ENCODE measurements at places on chromosomes 3 and 15. TPM values are rescaled to one million over a fixed set of nuclear protein-coding genes. Genes with fewer than 3 reads are reported as not detected.

DNA sequence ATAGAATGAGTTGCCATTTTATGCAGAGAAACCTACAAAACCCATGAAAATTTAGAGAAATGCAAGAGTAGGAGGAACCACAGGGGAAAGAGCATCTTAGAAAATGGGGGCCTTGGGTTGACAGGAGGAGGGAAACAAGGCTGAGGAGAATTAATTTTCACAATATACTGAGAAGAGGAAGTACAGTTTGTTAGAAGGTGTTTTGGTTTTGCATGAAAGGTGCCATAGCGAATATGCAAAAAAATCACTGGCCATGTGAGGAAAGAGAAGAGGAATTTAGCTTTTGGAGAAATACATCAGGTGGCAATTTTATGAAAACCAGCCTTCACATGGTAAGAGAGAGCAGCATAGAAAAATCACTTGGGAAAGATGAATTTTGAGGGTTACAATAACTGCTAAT, 413.9 kb upstream of the C2CD4B start:
- DNase-seq = no peak

DNA sequence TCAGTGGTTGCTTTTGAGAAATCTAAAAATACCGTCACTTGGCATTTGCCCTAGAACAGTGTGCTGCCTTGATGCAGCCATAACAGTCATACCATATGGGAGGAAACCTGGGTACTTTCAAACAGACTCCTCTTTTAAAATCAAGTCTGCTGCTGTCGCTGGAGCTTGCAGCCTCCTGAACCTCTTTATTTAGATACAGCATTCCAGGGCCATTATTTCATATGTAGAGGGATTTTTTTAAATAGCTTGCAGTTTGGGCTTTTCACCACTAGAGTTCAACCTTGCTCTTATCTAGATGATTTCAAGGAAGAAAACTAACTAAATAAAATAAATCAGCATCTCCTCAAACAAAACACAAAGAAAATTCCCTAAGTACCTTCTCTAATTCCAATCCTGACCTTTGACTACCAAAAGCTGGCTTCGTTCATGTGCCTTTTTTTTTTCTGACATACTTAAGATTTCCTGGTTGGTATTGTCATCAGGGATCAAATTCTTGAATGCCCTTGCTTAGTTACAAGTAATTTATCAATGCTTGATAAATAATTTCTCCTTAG, 111.6 kb downstream of the KBTBD8 start:
- no peak for DNase-seq

- DNase-seq = no peak
Measured at GRCh38 chr3:126322181-126322967, 34.8 kb downstream of the KLF15 start.

BCL2A1 gene
- not detected for total RNA-seq

DNA sequence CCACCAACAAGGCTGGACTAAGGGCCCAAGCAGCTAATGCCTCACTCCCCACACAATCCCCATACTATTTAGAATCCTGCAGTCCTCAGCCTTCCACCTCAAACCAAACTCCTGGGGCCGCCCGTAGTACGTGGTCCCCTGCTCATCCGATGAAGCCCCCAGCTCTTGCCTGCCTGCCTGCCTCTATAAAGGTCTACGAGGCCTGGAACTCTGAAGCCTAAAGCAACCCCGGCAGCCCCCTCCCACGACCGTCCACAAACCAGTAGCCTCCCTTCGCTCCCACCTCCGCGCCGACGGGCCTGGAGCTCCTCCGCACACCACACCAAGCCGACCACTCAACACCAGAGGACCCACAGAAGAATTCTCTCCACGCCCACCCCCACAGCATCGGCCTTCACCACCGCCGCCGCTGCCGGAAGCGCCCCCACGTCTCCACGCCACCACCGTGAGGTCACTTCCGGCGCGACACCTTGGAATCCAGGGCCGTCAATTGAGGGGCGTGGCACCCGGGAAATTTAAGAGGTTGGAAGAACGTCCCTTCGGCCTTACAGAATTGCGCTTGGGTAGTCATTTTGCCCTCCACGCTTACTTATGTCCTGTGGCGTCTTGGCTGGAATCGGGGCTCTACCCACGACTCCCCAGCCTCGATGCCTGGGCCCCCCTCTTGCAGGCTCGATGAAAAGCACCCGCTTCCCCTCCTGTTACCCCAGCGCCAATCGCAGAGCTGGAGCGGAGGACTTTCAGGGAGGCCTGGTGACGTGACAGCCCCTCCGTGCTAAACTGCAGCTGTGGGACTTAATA, at the start of gene EDC3:
Gene EDC3, minus strand, starts transcription at position 428 of the 801 bp plus-strand sequence. CDS start 20,900 bp downstream, outside the sequence.
- peak; percentile 89 for DNase-seq

MAN2C1 gene
- total RNA-seq = 118 TPM

GRCh38 chr15:98733098-98733497, 84.8 kb downstream of the IGF1R start:
- DNase-seq = no peak

DNA sequence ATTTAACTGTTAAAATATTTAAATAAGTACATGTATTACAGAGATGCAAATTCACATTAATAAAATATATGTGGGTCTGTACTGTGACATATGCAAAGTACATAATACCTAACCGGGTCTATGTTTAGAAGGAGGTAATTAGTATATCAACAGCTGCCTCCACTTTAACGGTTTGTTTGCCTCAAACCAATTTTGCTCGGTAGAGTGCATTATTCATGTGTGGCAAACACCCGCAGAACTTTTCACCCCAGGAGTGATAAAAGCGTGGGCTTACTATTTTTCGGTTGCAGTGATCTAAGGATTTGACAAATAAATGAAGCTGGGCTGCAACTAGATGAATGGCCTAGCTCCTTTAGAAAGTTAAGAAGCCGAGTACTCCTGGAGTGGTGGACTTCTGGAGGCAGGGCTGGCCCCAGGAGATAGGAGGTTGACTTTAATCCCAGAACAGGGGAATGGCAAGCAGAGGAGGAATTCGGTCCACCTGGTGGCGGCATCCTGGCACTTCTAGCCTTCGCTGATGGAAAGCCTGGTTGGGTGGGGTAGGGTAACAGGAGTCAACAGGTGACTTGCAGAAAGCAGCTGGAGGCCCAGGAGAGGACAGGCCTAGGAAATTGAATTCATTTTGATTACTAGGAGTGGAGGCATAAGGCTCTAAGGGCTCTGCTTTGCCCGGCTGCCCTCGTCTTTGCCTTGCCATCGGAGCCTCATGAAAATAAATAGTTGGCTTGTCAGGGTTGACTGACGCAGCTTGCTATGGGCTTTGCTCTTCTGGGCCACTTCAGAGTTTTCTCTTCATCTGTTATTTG, 2.4 kb downstream of the SLCO3A1 start:
- DNase-seq = peak; percentile 77

GRCh38 chr3:48233542-48233941, 7.4 kb upstream of the ZNF589 start:
- no peak for DNase-seq

- peak; percentile 45 for DNase-seq
Measured at GRCh38 chr15:59437142-59437816, 707 bp upstream of the FAM81A start.

- DNase-seq = no peak
Measured at GRCh38 chr3:132504375-132504933, 87.2 kb downstream of the DNAJC13 start.

LAMB2 gene
- total RNA-seq = 81.1 TPM

MAGI1 gene
- 26.4 TPM for total RNA-seq

- no peak for DNase-seq
Measured at GRCh38 chr3:134028486-134029255, 1.1 kb downstream of the SLCO2A1 start.

FOXB1 gene
- total RNA-seq = 32.7 TPM

DNA sequence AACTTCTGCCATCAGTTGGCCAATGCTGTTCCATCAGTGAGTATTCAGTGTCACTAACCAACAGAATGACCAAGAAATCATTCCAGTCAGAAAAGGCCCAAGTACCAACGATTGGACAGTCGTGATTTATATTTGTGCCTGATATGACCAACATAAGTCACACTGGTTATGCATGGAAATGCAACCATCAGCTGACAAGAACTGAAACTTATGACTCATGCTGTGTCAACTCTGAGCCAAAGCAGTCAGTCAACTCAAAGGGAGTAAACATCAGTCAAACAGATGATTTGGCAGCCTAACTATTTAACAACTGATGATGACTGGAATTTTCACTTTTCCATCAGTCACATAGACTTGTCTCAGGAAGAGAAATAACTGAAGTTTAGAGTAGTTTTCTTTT, 142.4 kb downstream of the ANXA2 start:
- no peak for DNase-seq

GRCh38 chr3:63993653-63994079, 29.6 kb downstream of the PSMD6 start:
- DNase-seq = peak; percentile 80

- DNase-seq = no peak
Measured at GRCh38 chr15:92864127-92864814, 35.9 kb upstream of the CHD2 start.

DNA sequence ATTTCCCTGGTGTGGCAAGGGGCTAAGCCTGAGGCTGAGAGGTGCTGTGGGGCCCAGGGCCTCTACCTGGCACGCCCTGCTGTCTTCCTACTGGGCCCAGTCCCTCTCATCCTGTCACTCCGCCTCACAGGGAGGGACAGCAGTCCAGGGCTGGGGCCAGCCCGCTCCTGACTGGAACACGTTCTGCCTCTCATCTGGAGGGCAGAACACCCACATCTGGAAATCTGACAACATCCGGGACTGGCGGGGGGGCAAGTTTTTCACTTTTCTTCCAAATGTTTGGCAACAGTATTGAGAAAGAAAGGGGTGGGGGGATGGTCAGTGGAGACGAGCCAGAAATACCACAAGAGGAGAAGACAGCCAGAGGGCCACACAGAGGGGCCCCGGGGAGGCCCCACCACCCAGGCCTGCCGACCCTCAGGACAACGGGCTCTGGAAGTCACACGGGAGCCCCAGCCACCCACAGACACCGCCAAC, 1.8 kb upstream of the MYL3 start:
- DNase-seq = no peak

- DNase-seq = no peak
Measured at GRCh38 chr3:10933470-10933804, 59.1 kb upstream of the SLC6A1 start.

DPPA2 gene
- total RNA-seq = 10.3 TPM

IL17RD gene
- total RNA-seq = 33.4 TPM

GRCh38 chr3:352599-352998, 156.0 kb downstream of the CHL1 start:
- no peak for DNase-seq

GRCh38 chr15:35925275-35926006, 379.5 kb upstream of the DPH6 start:
- DNase-seq = no peak

SLC7A14 gene
- total RNA-seq = 2.0 TPM

GRCh38 chr15:62847900-62848489, 194.6 kb upstream of the TPM1 start:
- peak; percentile 83 for DNase-seq

ATP13A3 gene
- 46.5 TPM for total RNA-seq

- peak; percentile 91 for DNase-seq
Measured at GRCh38 chr3:61564395-61565059, 3.2 kb downstream of the PTPRG start.

DNA sequence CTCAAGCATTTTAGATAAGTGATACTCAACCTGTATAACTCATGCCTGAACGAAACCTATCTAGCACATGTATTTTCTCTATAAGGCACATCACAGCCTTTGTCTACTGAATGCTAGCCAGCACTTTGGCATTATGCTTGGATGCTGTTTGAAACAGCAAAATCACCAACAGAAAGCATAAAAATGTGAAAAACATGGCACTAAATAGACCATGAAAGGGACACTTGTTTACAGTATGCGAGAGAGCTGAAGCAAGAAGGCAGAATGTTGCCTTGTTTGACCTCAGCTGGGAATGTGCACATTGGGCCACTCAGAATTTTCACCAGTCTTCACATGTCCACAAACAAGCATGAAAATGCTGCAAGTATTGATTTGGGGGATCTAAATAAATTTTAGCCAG, 59.5 kb downstream of the MINDY2 start:
- DNase-seq = no peak

LDHAL6B gene
- total RNA-seq = not detected

GRCh38 chr15:88814393-88814792, 11.2 kb downstream of the ACAN start:
- no peak for DNase-seq

DNA sequence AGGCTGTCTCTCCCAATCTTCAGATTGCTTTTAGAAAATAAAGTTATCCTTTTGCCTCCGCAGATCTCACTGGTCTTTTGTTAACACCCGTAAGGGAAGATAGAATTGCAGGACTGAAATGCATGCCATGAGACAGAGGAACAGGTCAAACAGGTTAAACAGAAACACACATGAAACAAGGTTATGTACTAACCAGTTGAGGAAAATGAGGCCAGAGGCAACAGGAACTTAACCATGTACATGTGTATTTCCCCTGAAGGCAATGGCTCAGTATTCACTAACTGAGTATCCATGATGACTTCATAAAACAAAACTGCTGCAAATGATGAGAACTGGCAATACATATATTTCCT, 169.1 kb upstream of the NSMCE3 start:
- no peak for DNase-seq
